ENCODE measurements at places on chromosomes 7 and 10. TPM values are rescaled to one million over a fixed set of nuclear protein-coding genes. Genes with fewer than 3 reads are reported as not detected.

MBL2 gene
- total RNA-seq, result not detected

KLF14 gene
- not detected for total RNA-seq

SPDYE1 gene
- total RNA-seq, result not detected

NODAL gene
- 0.40 TPM for total RNA-seq

CCSER2 gene
- total RNA-seq, result 93.5 TPM

PPP1R17 gene
- not detected for total RNA-seq

NXPH1 gene
- total RNA-seq, result not detected

SFRP4 gene
- total RNA-seq, result 7.0 TPM

CBLL1 gene
- total RNA-seq, result 62.1 TPM

CCDC146 gene
- total RNA-seq, result 8.7 TPM

HYCC1 gene
- 60.9 TPM for total RNA-seq

CCDC3 gene
- total RNA-seq, result 66.1 TPM

MPP7 gene
- total RNA-seq, result 22.9 TPM

HACD1 gene
- 46.7 TPM for total RNA-seq

AASS gene
- 20.0 TPM for total RNA-seq

SEPTIN7 gene
- total RNA-seq, result 346 TPM

RBP3 gene
- not detected for total RNA-seq

ADCY1 gene
- 0.62 TPM for total RNA-seq

PAPOLB gene
- 0.13 TPM for total RNA-seq

UTF1 gene
- not detected for total RNA-seq

SFRP5 gene
- total RNA-seq, result 17.6 TPM

PLPP4 gene
- not detected for total RNA-seq

NKX6-2 gene
- total RNA-seq, result not detected

GIMAP6 gene
- total RNA-seq, result 15.7 TPM

SYT15 gene
- total RNA-seq, result 11.2 TPM

ADAMTS14 gene
- 0.27 TPM for total RNA-seq

PRKAR1B gene
- 11.6 TPM for total RNA-seq

GALNT17 gene
- total RNA-seq, result 29.3 TPM

DKK1 gene
- 3.1 TPM for total RNA-seq

INPP5F gene
- 26.9 TPM for total RNA-seq

TRPV5 gene
- not detected for total RNA-seq

FFAR4 gene
- not detected for total RNA-seq

ASAH2B gene
- 1.2 TPM for total RNA-seq

CLIP2 gene
- total RNA-seq, result 23.0 TPM

VSTM2A gene
- 0.81 TPM for total RNA-seq

Measured in gastroesophageal sphincter (tissue), 4 donors.